DMS53 (cell line): ENCODE measurements at places on chromosomes 6 and 20.

- DNase-seq: no peak
Measured at GRCh38 chr6:96851858-96852257, 14.6 kb upstream of the GPR63 start.

DNA sequence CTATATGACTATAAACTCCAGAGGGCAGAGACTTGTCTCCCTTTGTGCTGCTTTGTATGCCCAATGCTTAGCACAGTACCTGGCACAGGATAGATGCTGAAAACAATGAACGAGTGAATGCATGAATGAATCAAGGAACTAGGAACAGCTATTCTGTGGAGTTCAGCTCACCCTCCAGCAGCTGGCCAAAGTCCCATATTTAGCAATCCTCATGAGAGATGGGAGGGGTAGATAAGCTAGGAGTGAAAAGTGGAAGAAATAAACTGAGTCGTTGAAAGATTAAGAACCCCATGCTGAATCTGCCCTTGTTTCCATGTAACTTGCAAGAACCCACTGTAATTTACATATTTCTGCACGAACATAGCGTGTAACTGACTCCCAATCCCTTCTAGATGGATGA is 106.5 kb downstream of the MAFB start:
- DNase-seq: no peak

DNA sequence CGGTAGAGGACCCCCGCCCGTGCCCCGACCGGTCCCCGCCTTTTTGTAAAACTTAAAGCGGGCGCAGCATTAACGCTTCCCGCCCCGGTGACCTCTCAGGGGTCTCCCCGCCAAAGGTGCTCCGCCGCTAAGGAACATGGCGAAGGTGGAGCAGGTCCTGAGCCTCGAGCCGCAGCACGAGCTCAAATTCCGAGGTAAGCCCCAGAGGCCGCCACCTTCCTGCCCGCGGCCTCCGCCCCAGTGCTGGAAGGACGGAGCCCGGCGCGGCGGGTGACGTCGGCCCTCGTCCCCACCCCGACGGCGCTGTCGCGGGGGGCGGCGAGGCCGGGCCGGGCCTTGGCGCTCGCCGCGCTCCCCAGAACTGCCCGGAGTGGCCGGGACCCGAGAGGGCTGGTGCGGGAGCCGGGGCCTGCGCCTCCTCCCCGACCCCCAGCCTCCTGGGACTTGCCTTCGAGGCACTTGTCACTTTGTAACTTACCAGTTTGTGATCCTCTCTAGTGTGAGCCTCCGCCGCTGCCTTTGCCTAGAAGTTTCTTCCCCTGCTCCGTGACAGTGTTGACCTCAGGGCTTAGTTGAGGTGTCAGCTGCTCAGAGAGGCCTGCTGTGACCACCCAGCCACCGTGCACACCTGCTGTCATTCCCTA is 417 bp downstream of the VAPB start:
- peak; percentile 71 for DNase-seq

DNA sequence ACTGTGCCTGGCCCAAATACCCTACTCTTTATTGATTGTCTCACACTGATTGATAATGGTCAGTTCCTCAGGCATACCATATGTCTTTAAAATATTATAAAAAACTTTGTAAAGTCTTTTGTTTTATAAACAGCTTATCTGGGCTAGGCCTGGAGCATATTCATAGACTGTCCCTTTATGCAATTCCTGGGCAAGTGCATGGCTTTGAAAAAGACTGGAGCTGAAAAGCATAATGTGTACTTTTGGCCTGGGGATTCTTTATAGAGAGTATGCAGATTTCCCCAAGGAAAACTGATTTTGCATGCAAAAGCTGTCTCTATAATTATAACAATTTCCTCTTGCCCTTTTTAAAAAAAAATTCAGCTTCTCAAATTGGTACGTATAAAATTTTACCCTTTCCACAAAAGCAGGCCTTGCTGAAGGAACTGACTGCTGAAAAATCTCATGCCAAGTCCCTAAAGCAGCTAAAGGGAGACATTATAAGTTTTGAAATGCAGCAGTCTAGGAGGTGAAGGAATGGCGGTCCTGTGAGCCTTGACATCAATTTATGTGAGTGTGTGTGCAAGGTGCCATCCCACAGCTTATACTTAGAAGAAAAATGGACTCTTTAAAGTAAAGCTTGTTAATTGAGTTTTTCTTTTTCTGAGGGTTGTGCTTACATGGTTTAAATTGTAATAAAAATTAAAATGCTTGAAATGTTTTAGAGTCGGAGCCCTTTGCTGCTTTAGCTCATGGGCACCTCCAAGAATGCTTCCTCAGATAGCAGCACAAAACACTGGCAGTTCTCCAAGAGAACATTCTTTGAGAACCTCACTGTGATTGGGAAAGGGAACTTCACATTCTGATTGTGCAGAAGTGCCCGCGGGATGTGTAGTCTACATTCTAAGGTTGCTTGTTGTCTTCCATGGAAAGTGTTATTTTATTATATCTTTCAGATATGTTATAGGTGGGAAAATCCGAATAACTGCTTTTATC is 43.9 kb downstream of the PLCB4 start:
- no peak for DNase-seq

DNA sequence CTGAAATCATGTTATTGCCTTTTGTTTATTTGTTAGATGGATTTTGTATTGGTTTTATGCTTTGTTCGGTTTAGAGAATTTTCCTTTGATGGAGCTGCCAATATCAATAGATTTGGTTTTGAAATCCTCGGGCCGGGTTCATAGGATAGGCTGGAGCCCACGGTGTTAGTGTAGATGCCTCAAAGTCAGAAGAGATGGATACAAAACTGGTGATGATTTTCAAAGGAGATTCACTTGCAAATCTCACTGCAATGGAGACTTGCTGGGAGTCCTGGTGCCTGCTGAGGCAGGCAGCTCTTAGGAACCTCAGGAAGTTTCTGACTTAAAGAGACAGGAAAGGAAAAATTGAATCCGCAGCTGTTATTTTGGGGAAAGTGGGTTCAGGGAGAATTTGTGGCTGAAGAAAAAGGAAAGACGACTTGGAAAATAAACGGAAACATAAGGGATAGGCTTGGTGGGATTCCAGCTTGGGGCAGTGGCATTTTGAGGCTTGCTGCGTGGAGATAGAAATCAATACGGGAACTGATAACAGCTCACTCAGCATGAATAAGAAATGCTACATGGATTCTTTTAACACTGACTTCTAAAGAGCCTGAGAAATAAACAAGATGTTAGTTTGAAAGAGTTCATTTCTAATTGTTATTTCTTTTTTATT is 241.6 kb downstream of the PHACTR1 start:
- no peak for DNase-seq

- DNase-seq: peak; percentile 32
Measured at GRCh38 chr20:62370115-62370806, 3.1 kb upstream of the LAMA5 start.

DNA sequence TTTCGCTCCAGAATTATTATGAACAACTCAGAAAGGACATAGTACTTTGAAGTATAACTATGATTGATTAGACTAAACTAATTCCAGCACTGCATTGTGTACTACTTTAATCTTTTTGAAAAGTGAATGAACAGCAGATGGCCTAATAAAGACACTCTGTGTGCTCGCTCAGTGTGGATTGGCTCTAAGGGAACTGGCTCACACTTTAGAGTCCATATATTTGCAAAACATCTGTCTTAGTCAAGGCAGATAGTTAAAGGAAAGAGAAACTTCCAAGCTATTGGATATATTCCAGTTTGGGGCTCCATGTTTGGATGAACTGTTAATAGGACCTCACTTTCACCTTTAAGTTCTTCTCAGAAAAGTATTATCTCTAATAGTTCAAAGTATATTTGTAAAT is 218.9 kb downstream of the EYA4 start:
- no peak for DNase-seq
